ENCODE measurements at places on chromosomes 13 and 19. TPM values are rescaled to one million over a fixed set of nuclear protein-coding genes. Genes with fewer than 3 reads are reported as not detected.

CALR3 gene
- not detected for total RNA-seq

INTS6 gene
- total RNA-seq: 66.7 TPM

ISYNA1 gene
- total RNA-seq: 37.8 TPM

NFKBIB gene
- total RNA-seq: 10.9 TPM

PTH2 gene
- not detected for total RNA-seq

LIN7B gene
- total RNA-seq: 8.0 TPM

KCTD12 gene
- total RNA-seq: 36.5 TPM

ZNF470 gene
- 6.9 TPM for total RNA-seq

BEST2 gene
- not detected for total RNA-seq

PSG7 gene
- total RNA-seq: not detected
